ENCODE measurements at places on chromosomes 7 and 10. TPM values are rescaled to one million over a fixed set of nuclear protein-coding genes. Genes with fewer than 3 reads are reported as not detected.

DNA sequence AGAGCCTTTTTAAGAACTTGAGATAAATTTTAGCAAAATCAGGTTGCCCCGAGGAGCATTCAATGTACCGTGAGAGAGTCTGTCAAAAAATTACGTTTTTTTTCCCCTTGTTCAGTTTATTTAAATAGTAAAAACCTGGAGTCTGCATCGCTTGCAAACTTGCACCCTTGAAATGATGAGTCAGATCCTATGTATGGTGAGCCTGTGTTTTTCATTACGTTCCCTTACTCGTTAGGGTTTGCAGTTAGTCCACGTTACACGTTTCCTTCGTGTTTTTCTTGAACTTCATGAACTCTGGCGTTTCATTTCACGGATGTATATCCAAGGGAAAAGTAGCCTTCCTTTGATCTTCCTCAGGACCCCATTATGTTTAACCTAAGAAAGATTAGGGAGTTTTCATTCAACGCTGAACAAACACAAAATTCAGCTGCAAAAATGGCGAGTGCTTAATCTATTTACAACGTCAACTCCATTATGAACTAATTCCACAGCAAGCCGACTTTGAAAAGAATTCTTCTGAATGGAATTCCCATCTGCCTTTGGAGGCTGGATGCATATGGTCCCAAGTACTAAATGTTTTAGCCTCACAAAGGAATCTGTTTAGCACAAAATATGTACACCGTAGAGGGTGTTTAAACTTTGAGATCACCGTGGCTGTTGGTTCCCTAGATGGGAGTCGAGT, 182.4 kb downstream of the MYOF start:
- no peak for DNase-seq

GRCh38 chr7:55212176-55212575, 153.0 kb upstream of the LANCL2 start:
- no peak for DNase-seq

GRCh38 chr10:120005207-120006201, 113.0 kb downstream of the SEC23IP start:
- peak; percentile 55 for DNase-seq

GRCh38 chr7:138460176-138460648, at the start of gene TRIM24:
Gene TRIM24, plus strand, starts transcription at chr7:138460259. Its CDS starts 290 bp downstream, at chr7:138460549.
- no peak for DNase-seq

PRPS1L1 gene
- total RNA-seq: not detected

DNA sequence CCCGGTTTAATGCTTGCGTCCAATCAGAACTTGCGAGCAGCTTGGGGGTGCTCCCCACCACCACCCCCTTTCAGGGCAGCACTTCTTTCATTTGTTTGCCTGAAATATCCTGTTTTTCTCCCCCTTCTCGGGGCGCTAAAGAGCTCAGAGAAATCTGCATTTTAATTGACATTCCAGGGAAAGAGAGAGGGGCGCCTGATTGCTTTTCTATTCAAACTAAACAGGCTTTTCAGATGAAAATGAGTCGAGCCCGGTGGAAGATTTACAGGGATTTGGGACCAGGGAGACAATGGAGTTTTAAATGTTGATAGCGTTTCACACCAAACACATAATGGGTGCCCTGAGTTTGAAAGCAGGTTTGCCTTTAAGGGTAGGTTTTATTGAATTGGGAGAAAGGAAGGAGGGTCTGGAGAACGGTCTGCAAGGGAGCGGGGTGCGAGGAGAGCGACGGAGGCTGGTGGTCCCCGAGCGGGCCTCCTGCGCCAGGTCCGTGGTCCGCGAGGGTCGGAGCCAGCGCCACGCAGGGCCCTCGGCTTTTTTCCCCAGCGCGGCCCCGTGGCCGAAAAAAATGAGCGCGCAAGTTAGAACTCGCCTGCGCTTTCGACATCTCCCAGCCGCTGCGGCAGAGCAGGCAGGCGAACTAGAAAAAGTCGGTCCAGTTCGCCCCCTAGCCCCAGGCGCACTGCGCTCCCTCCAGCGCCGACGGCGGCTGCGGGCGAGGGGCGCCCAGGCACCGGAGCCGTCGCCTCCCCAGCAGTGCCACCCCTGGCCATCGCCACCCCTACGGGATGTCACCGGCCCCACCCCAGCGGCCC, 1.3 kb downstream of the FGFR2 start:
- DNase-seq: no peak

CPA4 gene
- 0.11 TPM for total RNA-seq

DNA sequence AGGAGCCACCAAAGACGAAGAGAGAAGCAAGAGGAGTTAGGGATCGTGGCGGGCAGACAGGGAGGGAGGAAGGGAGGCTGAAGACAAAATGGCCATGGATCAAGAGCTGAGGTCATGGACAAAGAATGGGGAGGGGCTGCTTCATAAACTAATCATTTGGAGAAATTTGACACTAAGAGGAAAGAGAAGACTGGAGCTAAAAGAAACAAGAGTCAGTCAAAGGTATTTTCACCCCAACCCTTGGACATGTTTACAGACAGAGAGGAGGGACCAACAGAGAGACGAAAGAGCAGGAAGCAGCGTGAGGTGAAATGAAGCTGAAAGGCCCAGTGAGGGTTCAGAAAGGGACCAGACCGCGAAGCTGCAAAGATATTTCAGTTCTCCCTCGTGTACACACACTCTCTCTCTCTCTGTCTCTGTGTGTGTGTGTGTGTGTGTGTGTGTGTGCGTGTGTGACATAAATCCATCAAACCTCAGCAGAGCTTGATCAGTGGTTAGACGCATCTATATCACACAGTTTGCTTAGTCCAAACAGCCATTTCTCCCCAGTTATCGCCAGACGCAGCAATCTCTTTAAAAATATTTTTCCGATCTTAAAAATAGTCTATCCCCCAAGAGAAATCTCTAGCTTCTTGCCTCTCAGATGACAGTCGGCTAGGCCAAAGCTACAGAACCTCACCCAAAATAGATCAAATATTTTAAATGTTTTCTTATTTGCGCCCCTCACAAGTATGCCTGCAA, 12.5 kb upstream of the CALD1 start:
- DNase-seq: no peak

GRCh38 chr10:28127881-28128280, 129.0 kb upstream of the ODAD2 start:
- DNase-seq: no peak

GRCh38 chr10:49271346-49271745, 27.6 kb upstream of the C10orf71 start:
- no peak for DNase-seq

CPN1 gene
- 69.4 TPM for total RNA-seq

GRCh38 chr10:43235070-43235900, 31.6 kb downstream of the RASGEF1A start:
- DNase-seq: no peak
